ENCODE measurements at places on chromosomes 5 and 9.

- no peak for DNase-seq
These were observed 55.5 kb upstream of the DMRT1 start for GRCh38 chr9:785997-786396.

DNA sequence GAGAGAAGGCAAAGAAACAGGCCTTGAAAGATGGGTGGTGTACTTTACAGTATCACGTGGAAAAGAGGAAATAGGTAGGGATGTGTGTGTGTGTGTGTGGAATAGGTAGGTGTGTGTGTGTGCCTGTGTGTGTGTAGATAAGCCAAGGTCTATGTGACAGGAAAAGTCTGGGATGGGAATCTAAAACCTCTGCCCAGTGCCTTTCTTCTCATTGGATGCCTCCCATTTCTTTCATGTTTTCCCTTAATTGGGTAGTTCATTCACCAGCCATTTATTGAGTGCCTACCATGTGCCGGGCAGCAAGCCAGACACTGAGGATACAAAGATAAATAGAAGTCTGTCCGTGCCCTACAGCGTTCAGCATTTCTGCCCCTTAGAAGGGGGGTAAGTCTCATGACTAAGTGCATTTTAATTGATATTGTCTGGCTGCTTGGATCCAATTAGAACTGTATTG is 1.0 kb downstream of the URM1 start:
- no peak for DNase-seq

DNA sequence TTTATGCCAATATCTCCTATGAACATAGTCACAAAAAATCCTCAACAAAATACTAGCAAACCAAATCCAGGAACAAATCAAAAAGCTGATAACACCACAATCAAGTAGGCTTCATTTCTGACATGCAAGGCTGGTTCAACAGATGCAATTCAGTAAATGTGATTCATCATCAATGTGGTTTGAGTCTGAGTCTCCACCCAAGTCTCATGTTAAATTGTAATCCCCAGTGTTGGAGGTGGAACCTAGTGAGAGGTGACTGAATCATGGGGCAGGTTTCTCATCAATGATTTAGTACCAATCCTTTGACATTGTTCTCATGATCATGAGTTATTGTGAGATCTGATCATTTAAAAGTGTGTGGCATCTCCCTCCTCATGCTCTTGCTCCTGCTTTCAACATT is 1072.7 kb downstream of the NR2F1-AS1 start:
- no peak for DNase-seq

DNA sequence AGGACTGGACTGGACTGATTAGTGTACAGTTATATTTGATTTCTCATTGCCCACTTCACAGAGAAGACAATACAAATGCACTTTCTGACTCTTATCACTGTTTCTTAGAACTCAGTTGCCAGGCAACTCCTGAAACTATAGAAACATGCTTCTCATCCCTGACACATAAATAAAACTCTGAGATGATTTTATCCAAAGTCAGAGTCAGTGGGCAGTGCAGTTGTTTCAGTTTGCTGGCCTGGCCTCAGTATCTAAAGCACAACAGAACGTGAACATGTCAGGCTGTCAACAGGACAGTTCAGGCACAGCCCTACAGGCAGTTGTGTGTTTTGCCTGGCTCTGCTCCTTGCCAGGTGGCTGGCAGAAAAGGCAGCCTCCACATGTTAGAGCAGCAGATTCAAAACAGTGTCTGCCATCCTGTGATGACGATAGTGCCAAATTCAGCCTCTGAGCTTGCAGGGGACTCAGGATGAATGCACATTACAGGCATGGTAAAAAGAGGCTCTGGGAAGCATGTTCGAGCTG is 65.1 kb upstream of the CCDC152 start:
- DNase-seq: no peak

GRCh38 chr5:149172709-149173505 is 31.6 kb downstream of the ABLIM3 start:
- no peak for DNase-seq

- DNase-seq: no peak
These were observed 530.5 kb downstream of the NTRK2 start for GRCh38 chr9:85199866-85200495.

GRCh38 chr5:141843156-141843927 is 34.9 kb downstream of the PCDH1 start:
- DNase-seq: no peak

DNA sequence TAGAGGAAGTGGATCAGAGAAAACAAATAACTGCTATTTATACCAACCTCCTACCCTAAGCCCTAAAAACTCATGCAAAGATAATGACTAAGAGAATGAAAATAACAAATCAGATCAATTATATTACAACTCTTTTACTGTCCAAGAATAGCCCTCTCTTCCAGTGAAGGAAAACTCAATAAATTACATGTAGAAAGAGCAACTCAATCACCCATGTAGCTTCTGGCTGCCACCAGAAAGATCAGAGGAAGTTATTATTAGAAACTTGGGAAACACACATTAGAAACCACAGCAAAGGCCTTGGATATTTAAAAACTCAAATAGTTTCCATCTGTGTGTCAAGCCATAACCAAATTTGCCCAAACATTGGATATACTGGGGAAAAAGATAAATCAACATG is 134.0 kb upstream of the TARS1 start:
- no peak for DNase-seq

- DNase-seq: no peak
These were observed 11.2 kb upstream of the PARP8 start for GRCh38 chr5:50655067-50655809.

GRCh38 chr5:167798448-167798847 is 493.0 kb upstream of the WWC1 start:
- no peak for DNase-seq

GRCh38 chr5:95907067-95907705 is 54.5 kb downstream of the ELL2 start:
- DNase-seq: no peak

DNA sequence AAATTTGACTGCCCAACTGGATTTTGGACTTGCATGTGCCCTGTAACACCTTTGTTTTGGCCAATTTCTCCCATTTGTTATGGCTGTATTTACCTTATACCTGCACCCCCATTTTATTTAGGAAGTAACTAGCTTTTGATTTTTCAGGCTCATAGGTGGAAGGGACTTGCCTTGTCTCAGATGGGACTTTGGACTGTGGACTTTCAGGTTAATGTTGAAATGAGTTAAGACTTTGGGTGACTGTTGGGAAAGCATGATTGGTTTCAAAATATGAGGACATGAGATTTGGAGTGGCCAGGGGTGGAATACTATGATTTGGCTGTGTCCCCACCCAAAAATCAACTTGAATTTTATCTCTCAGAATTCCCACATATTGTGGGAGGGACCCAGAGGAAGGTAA is 490.2 kb downstream of the PRR16 start:
- DNase-seq: no peak

DNA sequence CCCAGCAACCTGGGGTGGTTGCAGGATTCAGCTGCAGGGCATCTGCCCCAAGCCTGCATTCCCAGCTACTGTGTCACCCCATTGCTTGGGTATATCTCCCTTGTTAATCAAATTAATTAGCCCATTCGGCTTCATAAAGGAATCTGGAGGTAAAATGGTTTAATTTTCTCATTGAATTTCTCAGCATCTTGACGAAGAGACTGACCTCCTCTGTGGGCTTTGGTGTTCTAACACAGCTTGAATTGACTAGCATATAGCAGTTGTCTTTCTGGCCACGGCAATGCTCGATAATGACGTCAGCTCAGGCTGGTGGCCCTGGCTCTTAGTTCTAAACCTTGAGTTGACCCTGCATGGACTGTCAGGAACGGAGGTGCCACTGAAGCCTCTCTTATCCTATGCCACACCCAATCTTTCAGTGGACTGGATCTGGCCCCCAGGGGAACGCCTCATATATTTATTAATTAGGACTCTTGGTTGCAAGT is 72.4 kb downstream of the MSX2 start:
- DNase-seq: no peak

- DNase-seq: no peak
These were observed 325.6 kb downstream of the PRELID2 start for GRCh38 chr5:145509336-145510136.

DNA sequence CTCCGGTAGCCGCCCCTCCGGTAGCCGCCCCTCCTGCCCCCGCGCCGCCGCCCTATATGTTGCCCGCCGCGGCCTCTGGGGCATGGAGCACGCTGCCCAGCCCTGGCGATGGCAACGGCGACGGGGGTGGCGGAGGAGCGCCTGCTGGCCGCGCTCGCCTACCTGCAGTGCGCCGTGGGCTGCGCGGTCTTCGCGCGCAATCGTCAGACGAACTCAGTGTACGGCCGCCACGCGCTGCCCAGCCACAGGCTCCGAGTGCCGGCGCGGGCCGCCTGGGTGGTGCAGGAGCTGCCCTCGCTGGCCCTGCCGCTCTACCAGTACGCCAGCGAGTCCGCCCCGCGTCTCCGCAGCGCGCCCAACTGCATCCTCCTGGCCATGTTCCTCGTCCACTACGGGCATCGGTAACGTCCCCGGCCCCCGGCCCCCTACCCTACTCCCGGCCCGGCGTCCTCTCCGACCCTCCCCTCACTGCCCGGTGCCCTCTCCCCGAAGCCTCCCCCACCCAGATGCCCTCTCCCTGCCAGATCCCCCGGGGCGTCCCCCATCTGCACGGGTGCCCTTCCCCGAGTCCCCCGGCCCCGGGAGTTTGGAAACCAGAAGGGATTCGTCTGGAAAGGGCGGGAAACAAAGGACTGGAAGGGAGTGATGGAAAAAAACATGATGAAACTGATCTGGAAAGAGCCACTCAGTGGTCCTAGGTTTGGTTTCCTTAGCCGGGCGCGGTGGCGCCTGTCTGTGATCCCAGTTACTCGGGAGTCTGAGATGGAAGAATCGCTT is 417 bp downstream of the SRD5A1 start:
- no peak for DNase-seq

DNA sequence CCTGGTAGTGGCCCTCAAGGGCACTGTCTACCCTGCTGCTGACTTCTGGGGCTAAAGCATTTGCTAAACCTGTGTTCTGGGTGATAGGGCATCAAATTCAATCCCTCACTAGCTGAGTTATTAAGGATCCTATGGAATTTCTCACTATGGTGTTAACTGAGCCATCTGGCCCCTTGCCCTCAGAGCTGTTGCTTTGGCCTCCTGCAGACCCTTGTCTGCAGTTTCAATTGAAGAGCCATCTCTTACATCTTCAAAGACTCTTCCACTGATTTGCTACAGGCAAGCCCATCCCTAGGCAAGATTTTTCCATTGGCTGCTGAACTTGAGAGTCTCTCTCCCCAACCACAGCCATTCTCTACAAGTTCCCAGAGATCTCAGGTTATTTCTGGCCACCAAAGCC is 418.2 kb downstream of the ZNF608 start:
- DNase-seq: no peak

DNA sequence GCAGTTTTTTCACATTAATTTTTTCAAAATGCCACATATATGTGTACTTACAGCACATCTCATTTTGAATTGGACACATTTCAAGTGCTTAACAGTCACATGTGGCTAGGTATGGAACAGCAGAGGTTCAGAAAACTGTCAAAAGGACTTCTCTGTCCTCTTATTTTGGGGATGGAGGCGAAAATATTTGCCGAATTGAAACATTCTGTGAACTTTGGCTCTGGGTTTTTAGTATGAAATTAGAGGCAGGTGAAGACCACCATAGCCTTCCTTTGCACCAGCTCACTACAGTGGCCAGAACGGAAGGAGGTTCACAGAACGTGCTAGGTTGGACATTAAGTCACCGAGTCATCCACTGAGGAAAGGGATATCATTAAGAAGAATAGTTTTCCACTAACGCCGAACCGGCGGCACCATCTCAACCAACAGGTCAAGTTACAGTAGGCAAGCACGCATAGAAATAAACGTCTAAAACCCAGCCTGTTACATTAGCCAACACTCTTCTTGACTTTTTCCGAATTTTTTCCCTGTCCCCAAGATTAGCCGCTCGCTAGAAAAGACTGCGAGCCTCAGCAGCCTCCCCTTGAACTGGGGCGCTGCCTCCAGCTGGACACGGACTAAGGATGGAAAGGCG is 1.8 kb upstream of the TLE4 start:
- DNase-seq: no peak

- no peak for DNase-seq
These were observed 55.3 kb upstream of the TGFBR1 start for GRCh38 chr9:99049641-99050040.

DNA sequence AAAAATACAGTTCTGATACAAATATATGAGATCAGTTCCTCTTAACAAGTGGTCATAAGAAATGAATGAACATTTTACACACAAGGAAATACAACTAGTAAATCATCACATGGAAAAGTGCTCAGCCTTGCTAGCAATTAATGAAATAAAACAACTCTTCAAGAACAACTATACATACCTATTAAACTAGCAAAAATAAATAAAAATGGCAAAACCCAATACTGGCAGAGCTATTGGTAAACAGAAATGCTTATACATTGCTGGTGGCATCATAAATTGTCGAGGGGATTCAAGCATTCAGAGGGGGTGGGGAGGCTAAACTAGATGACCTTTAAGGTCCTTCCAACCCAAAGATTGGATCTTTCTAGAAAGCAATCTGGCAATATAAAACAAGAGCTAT is 5.9 kb upstream of the FRRS1L start:
- no peak for DNase-seq

DNA sequence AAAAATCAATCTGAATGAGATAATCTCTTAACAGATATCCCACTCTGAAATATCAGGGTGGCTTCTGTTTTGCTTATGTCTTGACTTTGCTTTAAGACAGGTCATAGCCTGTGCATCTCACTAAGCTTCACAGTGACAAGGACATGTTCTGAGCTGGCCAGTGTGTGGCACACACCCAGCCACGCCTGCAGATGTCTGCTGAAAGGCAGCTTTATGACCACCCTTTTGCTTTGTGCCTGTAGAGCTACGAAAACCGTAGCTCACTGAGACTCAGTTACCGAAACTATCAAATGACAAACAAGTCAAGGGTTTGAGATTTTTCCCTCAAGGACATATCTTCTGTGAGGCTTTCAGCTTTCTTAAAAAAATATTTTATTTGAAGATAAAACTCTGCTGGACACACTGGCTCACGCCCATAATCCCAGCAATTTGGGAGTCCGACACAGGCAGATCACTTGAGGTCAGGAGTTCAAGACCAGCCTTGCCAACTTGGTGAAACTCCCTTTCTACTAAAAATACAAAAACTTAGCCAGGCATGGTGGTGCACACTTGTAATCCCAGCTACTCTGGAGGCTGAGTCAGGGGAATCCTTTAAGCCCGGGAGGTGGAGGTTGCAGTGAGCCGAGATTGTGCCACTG is 233.2 kb downstream of the SPATA31A1 start:
- DNase-seq: no peak

GRCh38 chr5:58921159-58921558 is 338.3 kb downstream of the RAB3C start:
- DNase-seq: no peak

GRCh38 chr5:170168002-170168401 is 62.3 kb downstream of the FOXI1 start:
- no peak for DNase-seq

GRCh38 chr9:27791311-27791710 is 218.0 kb upstream of the C9orf72 start:
- no peak for DNase-seq

DNA sequence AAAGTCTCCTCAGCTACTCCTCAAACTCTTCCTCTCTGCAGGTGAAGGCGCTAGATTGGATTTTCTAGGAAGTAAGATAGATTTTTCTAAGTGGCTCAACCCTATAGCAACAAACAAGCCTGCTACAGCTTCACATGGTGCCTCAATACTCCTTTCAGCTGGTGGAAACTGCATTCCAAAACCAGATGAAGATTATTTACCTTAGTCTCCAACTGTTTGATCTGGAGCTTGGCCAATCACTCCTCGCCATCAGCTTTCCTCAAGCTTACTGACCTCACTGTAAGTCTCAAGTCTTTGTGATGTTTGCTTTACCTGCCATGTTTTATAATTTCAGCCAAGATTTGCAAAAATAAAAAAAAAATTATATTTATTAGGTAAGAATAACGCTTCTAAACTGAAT is 622.4 kb downstream of the CHSY3 start:
- no peak for DNase-seq

All from B cell (primary cell).